Lung microvascular endothelial cell (primary cell): ENCODE measurements at places on chromosomes 7 and 10.

GRCh38 chr10:6299234-6299633 is 96.5 kb downstream of the PFKFB3 start:
- no peak for DNase-seq

- peak; percentile 45 for DNase-seq
Measured at GRCh38 chr7:87152897-87153641, 816 bp downstream of the DMTF1 start.

DNA sequence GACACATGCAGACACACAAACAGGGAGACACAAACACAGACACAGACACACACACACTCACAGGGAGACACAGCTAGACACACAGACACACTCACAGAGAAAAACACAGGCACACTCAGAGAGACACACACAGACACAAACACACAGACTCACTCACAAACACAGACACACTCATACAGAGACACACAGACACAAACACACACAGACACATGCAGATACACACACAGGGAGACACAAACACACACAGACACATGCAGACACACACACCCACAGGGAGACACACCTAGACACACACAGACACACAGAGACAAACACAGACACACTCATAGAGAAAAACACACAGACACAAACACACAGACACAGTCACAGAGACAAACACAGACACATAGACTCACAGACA is 67.9 kb downstream of the ADARB2 start:
- no peak for DNase-seq

DNA sequence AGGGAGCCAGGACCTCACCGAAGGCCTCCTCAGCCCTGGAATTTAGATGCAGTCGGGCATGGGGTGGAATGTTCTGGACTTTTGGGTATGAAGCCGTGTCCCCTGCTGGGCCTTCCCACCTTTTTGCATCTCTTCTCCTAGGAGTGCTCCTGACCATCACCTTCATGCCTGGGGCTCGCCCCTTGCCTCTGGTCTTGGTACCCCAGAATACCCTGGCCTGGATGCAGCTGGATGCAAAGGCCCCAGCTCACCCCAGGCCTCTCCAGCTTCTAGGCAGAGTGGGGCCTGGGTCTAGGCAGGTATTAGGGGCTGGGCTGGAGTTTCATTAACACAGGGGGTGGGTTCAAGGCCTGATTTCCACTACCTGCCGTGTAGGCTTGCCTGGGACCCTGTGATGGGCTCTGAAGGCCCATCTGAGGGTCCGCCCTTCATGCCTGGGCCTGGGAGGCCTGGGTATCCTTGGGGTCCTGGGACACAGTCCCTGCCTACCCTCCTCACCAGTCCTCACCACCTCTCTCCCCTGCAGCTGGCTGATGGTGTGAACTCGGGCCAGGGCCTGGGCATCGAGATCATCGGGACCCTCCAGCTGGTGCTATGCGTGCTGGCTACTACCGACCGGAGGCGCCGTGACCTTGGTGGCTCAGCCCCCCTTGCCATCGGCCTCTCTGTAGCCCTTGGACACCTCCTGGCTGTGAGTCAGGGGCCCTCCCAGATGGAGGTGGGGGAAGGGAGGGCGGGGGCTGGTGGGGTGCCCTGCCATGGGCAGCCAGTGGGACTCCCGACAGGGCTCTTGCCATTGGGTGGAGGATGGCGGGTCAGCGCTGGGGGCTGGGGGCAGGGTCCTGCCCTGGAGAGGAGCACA is 10.1 kb downstream of the AQP1 start:
- no peak for DNase-seq

DNA sequence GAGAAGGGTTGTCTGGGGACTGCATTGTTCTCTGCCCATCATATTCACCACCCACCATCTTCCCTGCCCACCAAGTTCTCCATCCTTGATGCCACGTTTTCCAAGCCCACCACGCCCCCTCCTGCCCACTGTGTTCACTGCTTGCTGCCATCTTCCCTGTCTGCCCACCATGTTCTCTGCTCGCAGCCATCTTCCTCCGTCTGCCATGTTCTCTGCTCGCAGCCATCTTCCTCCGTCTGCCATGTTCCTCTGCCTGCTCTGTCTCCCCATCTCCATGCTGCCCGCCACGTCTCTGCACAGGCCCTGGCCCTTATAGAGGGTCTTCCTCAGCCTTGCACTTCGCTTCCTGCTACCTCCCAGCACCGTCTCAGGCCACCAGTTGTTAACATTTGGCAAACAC is 30.0 kb upstream of the ZNF32 start:
- no peak for DNase-seq

DNA sequence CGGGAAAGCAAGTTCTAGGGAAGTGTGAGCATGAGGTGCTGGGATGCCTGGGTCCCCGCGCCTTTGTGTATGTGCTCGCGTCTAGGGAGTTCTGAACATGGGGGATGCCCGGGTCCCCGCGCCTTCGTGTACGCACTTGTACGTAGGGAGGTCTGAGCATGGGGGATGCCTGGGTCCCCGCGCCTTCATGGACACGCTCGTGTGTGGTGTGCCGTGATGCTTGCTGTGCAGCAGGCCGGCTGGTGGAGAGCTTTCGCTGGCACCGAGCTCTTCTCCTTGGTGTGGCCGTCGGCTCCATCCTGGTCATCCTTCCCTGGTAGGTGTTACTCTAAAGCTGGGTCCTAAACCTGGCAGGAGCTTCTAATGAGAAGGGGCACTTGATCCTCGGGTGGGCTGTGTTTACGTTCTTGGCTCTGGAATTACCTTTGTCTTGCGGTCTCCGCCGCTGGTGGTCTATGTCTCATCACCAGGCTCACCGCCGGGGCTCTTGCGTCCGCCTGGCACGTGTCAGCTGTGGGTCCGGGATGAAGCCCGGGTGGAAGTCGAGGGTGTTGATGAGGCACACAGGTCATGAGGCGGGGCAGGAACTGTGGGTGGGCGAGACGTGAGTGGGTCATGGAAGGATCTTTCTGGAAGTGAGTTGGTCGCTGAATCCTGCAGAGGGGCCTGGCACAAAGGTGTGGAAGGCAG is 63.5 kb downstream of the DNAJB6 start:
- DNase-seq: no peak

DNA sequence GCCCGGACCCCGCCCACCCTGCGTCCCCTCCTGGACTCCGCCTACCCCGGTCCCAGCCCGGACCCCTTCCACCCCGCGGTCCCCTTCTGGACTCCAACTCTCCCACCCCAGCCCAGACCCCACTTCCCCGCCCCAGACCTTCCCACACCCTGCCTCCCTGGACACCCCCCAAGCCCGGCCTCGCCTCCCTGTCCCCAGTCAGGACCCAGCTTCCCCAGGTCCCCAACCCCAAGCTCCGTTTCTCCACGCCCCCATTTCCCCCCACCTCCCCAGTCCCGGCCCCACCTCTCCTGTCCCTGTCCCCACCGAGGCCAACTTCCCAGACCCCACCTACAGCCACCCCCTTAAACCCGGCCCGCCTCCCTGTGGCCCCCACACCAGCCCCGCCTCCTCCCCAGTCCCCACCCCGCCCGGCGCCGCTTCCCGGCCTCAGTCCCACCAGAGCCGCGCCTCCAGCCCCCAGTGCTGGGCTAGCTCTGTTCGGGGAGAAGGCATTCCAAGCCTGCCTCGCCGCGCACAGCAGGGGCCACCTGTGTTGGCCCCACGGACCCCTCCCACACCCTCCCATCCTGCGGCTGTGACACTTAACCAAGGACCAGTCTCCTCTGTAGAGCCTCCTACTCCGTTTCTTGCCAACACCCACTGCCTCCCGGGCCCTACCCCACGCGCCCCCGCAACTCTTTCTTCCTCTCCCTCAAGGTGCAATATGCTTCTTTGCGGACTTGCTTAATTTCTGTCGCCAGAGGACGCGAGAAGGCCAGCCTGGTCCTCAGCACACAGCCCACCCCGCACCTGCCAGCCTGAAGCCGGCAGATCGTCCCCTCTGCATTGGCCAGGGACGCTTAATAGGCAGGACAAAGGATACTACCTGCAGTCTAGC is 736 bp upstream of the ITIH5 start:
- no peak for DNase-seq

- DNase-seq: peak; percentile 70
Measured at GRCh38 chr10:33506838-33507661, 172.6 kb upstream of the NRP1 start.

GRCh38 chr10:47336387-47337134 is 11.6 kb upstream of the RBP3 start:
- peak; percentile 40 for DNase-seq

- DNase-seq: no peak
Measured at GRCh38 chr7:159116581-159117339, 27.9 kb downstream of the VIPR2 start.

DNA sequence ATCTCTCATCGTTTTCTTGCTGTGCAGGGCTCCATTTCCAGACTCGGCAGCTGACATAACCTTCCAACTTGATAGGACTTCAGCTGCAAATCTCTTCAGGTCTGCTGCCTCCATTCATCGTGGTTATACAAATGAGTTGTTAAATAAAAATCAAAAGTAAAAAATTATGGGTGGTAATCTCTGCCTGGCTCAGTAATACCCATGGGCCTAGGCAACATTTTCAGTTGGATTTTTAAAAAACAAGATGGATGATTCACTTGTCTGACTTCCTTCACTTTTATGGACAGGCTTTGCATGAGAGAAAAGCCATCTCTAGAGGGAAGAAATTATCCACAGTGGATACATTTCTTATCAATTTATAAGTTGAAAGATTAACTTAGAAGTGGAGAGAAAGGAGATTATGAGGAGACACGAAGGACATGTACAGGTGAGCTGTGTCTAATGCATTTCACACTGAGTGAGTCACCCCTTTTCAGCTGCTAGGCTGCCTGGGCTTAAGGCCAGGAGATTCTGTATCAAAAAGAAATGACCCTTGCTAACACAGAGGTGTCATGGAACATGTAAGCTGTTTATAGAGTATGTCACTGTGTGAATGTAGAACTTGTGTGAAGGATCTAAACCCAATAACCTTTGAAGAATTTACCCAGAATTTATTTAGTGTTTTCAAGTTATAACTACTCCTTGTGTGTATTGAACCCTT is 495.1 kb downstream of the AUTS2 start:
- no peak for DNase-seq

- DNase-seq: no peak
Measured at GRCh38 chr10:104774234-104774633, 133.1 kb downstream of the SORCS3 start.

- DNase-seq: no peak
Measured at GRCh38 chr10:30285970-30286369, 63.1 kb downstream of the MTPAP start.

DNA sequence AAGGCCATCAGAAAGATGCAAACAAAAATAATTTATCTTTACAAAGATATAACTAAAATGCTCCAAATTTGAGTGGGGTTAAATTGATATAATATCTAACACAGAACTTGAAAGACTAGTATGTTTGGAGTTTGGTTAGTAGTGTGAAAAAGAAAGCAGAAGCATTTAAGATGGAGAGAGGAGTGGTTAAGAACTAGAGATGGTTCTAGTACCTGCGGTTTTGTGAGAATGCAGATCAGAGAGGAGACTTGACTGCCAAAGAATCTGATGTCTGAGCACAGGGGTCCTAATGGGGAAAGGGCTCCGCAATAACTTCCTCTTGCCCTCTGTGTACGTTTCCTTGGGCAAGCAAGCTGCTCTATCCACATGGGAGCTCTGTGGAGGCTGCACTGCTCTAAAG is 506.8 kb upstream of the COBL start:
- DNase-seq: no peak

DNA sequence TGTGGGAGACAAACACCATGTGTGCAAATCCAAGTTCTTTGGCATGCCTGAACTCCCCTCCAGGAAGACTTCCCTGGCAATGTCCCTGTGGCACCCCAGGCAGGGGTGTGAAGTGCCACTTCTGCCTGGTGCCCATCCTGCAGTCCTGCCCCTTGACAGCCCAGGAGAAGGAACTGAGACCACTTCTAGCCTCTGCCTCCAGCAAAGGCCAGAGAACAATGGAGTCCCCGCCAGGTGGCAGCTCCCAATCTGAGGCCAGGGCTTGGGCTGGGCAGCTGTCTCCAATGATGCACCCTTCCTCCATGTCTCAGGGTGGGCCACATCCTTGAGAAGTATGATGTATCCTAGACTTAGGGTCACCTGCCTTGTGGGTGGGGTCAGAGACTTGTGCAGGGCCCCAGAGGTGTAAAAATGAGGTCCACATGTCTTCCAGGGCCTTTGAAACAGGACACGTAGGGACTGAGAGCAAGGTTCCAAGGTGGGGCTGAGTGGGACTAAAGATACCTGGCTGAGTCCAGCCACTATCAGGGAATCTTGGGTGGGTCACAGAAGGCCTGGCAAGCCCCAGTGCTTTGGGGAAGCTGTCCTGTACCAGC is 5.5 kb downstream of the FXYD4 start:
- no peak for DNase-seq

- DNase-seq: no peak
Measured at GRCh38 chr10:102202386-102202785, 23.7 kb upstream of the ELOVL3 start.

GRCh38 chr7:134686786-134687185 is 40.1 kb downstream of the BPGM start:
- peak; percentile 51 for DNase-seq

DNA sequence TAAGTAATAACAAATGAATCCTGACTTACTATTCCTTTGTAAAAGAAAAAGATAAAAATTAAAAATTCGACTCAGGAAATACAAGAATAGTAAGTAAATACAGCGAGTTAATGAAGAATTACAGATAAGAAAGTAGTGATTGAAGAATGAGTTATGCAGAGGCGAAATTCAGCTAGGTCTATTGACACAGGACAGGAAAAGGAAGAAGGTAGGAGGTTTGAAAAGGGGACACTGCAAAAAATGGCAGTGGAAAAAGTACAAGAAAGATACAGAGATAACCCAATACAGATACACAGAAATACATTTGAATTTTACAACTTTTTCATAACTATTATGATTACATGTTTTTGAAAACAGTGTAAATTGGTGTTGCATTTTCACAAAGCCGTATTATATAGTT is 28.0 kb downstream of the JAZF1 start:
- peak; percentile 11 for DNase-seq
